ENCODE measurements at places on chromosomes 5 and 9.

- DNase-seq, result no peak
These were observed at the start of gene SLC12A7 for GRCh38 chr5:1111727-1112289. Gene SLC12A7, minus strand, starts transcription at chr5:1112063. Its CDS starts 72 bp downstream, at chr5:1111991.

DNA sequence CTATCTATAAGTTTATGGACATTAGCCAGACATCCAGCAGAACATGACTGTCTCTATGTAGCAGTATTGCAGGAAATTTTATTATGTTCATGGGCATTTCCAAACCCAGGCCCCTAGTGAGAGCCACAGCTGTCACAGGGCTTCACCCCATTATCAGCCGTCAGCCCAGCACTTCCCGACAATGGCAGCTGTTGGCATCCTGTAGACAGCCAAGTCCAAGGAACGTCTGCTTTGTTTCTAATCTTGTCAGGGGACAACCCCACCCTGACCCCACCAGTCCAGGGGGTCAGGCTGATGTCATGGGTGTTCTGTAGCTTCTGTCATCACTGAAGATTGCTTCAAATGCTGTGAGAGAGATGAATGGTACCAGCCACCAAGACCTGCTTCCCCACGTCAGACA lies 565.3 kb upstream of the BRINP1 start:
- no peak for DNase-seq

DNA sequence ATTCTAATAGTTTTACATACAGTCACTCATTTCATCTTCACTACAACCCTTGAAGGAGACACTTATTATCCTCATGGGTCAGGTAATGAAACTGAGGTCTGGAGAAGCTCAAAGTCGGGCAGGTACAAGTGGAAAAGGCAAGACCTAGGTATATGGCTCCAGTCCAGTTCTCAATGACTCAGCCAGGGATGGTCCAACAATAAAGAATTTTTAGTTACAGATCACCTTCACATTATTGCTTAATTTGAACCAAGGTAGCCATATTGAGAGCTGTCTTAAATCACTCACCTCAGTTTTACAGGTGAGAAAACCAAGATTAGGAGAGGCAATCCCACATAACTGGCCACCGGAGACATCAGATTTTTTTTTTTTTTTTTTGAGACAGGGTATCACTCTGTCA lies 55.4 kb downstream of the PTPN3 start:
- DNase-seq, result no peak

DNA sequence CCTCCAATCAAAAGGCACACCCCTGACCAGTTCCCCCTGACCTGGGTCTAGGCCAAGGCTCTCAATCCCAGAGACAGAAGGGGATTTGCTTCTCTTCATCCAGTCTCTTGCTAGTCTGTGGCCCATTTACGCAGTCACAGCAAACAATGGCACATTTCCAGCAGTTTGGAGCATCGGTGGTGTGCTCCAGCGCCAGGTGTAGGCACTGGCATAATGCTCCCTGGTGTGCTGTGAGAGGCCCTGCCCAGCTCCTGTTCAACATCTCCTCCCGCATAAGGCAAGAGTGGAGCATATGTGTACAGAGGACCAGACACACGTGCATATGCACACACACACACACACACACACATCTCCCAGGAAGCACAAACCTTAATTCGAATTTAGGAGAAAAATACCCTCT lies 79.5 kb upstream of the ERCC6L2 start:
- no peak for DNase-seq

- DNase-seq, result no peak
These were observed 53.6 kb downstream of the GADD45G start for GRCh38 chr9:89658401-89658800.

GRCh38 chr5:115702025-115702424 lies 76.2 kb upstream of the TMED7 start:
- DNase-seq, result no peak

DNA sequence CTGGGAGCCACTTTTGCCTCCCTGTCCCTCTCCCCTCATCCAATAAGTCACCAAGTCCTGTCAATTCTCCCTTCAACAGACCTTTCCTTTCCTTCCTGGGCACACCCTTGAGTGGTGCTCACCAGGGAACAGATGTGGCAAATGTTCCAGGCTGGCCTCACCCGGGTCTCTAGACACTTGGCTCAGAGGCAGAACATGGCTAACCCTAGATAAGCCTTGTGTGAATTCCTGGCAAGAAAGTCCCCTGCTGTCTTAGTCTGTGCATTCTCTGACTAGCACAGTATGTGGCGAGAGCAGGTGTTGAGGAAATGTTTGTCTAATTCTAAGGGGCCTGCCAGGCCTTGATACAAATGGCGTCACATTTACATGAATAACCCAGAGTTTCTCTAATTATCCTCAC lies 41.2 kb upstream of the PTGS1 start:
- no peak for DNase-seq

DNA sequence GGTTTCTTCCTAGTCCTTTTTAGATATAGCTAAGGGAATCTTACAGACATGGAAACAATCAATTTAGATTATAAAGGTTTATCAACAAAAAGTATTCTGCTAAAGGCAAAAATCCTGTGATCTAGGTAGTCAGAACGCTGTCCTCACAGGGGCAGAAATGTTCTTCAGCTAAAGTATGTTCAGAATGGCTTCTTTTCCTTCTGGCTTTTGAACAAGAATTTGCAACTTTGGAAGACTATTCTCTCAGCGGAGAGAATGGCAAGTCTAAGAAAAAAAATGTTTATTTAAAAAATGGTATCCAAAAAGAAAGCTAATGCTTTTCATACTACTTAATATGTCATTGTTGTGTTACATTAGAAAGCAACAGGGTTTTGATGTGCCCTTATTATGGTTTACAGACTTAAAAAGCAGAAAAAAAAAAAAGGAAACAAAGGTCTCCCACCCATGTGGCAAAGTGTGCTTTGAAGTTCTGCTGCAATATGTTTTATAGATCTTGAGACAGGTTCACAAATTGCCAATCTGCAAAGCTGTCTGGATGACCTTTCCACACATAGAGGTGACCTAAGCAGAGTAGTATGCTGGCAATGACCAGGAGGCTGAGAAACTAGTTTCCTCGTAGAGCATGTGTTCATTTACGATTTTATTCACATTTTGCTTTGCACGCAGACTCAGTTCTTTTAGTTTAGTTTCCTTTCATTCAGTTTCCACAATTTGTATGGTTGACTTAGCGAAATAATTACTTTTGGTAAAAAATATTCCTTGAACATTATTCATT lies 45.1 kb upstream of the PJA2 start:
- DNase-seq, result peak; percentile 56

All from fibroblast of villous mesenchyme (primary cell).